Activated CD4-positive, alpha-beta T cell treated with anti-CD3 and anti-CD28 coated beads, Interleukin-2, Interleukin-6, amounts not matched to agents 100 ng/mL and 50 ng/mL, durations not matched to agents 16 hours and 8 hours (primary cell): ENCODE measurements at places on chromosomes 16 and 17.

- DNase-seq: no peak
Measured at GRCh38 chr17:48181653-48182052, 74.1 kb downstream of the SNX11 start.

- peak; percentile 69 for DNase-seq
Measured at GRCh38 chr17:78013683-78014467, 55.4 kb downstream of the TNRC6C start.

DNA sequence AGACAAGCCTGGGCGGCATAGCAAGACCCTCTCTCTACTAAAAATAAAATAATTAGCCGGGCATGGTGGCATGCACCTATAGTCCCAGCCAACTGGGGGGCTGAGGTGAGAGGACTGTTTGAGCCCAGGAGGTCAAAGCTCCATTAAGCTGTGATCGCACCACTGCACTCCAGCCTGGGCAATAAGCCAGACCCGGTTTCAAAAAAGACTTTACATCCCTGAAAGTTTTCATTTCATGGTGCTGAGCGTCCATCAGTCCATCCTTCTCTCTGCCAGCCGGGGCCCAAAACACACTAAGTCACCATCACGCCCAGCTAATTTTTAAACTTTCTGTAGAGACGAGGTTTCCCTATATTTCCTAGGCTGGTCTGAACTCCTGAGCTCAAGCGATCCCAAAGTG, 10.6 kb downstream of the RAB40B start:
- no peak for DNase-seq

DNA sequence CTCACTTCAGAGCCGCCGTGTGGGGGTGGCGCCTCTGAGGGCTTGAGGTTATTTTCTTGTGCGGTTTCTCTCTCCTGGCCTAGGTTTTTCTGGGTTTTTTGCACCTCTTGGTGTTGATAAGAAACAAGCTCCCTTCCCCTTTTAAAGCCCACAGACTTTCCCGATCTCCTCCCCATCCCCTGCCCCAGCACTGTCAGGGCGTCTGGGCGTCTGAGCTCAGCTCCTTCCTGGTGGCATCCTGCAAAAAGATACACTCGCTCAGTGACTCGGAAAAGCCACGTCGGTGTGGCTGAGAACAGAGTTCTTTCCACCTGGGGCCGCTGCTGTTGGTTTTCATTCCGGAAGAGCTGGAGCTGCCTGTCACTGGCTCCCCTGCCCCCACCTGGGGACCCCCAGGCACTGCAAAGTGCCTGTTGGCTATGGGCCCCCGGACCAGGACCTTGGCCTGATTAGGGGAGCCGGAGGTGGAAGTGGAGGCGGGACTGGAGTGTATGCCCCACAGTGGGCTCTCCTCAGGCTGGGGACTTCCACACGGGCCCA, 14.5 kb downstream of the BAIAP2 start:
- no peak for DNase-seq

DNA sequence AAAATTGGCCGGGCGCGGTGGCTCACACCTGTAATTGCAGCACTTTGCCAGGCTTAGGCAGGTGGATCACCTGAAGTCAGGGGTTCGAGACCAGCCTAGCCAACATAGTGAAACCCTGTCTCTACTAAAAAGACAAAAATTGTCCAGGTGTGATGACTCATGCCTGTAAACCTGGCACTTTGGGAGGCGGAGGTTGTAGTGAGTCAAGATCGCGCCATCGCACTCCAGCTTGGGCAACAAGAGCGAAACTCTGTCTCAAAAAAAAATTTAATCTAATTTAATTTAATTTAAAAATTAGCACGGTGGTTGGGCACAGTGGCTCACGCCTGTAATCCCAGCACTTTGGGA, 1.6 kb upstream of the HBQ1 start:
- no peak for DNase-seq

DNA sequence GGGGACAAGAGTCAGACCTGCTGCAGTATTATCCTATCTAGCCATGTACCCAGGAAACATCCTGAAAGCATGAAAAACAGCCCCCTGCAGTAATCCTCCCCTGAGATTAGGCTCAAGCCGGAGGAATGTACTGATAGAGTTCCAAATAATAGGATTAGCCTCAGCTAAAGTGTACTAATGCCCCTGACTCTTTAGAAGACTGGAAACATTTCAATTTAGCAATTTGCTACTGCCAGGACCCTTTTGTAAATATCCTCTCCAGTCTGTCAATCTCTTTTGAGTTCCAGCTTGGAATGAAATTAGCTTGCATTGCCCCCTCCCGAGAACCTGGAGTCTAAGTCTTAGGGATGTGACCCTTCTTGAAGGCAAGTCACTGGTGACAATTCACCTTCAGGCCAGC, 110.8 kb upstream of the DNAH9 start:
- DNase-seq: no peak

GRCh38 chr16:73347500-73348375, 299.8 kb upstream of the ZFHX3 start:
- no peak for DNase-seq

DNA sequence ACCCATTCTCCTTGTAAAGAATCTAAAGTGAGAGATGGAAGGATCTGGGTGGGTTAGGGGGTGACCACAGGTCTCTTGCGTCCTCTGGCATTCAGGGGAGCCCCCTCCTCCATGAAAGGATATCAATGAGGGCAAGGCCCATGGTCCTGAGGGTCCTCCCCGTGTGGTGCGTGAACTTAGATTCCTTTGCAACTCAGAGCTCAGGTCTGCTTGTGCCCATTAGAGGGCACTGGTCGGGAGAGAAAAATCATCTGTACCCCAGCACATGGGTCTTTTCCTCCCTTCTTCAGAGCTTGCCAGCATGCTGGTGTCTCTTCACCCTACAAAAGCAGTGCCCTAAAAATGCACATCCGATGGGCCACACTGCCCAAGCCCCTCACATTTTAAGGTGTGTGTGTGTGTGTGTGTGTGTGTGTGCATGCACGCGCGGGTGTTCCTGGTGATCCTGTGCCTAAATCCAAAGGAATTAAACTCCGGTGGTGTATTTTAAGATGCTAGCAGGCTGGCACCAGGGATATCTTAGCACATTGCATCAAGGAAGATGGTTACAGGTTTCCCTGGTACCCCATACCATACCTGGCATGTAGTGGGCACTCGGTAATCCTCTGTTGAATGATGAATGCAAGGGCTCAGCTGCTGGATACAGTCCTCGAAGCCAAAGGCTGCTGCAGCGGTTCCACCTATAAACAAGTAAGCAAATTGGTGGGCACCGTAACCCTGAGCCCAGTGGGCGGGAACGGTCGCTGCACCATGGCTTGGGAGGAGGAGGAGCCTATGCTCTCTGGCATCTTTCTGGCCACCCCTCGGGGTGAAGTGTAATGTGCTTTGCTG, 4.7 kb downstream of the C1QTNF1 start:
- DNase-seq: no peak

DNA sequence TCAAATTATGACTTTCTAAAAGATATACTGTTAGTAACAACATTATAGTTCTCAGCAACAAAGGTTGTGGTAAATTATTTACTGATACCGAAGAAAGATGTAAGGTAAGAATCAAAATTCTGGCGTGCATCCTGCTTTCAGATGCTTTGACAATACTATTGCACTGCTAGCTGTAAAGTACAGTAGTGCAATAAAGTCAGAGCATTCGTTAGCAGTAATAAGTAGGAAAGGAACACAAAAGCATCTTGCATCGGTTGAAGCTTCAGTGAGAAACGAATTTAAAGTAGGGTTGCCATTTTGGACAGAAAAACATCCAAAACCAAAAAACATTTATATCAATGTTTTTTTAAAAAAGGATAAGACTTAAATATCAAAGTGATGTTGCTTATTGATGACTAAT, 4.0 kb downstream of the SKA2 start:
- no peak for DNase-seq
